ENCODE measurements at places on chromosomes 6 and 20.

DNA sequence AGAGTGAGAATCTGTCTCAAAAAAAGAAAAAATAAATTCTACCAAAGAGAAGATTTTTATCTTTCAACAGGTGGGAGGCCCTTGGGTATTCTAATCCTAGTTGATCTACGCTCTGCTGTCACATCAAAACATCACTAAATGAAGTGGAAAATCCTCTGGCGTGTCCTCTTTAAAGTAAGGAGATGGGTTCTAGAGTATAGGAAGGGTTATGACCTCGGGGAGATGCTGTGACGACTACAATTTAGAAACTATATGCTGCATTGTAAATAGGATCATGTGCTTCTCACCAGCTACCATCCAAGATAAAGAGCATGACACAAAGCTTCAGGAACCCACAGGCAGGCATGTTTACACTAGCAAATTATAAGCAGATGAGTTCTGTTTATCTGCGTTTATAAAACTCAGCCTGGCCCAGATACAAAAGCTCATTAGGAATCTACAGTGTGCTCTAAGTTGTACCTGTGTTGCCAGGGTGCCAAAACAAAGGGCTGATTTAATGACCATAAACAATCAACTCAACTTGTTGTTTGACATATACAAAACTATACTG is 197.1 kb upstream of the PLN start:
- DNase-seq = no peak

GRCh38 chr6:130843575-130844320 is 16.5 kb downstream of the SMLR1 start:
- DNase-seq = no peak

DNA sequence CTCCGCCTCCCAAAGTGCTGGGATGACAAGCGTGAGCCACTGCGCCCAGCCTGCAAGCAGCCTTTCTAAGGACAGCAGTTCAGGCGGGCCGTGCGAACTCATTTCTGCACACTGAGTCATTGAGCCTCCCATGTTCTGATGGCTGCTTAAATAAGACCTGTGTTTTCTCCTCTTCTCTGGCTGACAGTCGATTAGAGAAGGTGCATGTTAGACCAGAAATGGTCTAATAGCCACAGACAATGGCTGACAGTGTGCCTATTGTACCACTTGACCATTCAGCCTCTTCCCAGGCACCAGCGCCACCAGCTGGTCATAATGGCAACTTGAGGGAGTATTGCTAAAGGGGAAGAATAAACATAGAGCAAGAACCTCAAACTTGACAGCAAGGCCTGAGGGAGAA is 6.2 kb downstream of the CST11 start:
- DNase-seq = peak; percentile 81

- no peak for DNase-seq
These were observed 14.9 kb downstream of the PLN start for GRCh38 chr6:118562959-118563358.

GRCh38 chr6:82030761-82031503 is 216.6 kb downstream of the IBTK start:
- DNase-seq = no peak

DNA sequence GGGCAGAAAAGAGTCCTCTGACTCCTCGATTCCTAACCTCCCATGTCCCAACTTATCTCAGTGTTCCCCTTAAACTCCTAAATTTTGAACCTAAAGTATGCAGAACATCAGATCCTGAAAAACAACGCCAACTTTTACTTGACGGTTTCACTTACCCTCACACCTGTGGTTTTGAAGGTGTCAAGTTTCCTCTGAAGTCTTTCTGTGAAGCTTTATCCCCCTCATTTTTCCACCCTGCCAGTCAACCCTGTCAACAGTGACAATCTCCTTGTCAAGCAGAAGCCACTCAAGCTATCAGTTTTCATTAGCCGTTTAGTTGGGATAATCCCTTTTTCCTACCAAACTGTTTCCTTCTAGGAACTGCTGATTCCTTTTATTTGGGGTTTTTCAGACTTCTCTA is 245.4 kb upstream of the PREP start:
- no peak for DNase-seq
